ENCODE measurements at places on chromosomes 2 and 18.

DNA sequence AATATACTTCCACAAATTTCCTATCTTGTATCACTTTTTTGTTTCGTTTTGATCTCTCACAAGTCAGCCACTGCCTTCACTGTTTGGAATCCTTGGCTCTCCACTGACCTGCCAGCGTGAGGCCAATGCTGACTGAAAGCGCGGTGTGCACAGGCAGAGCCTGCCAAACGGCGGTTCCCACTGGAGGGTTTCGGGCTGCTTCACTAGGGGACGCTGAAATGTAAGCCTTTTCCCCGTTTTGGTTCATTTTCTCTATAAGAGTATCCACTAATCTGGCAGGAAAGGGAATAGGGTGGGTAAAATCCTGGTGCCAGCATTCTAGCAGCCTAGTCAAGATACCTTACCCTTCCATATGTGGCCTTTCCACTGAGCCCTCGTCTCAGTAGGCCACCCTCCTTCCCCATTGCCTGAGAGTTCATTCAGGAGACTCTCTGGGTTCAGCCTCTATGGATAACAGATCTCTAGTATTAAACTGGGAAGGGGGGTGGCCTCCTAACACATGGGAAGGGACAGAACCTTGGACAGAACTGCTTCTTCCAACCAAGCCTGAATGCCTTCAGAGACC is 91.5 kb downstream of the DYM start:
- no peak for DNase-seq

GRCh38 chr2:200159829-200160781 is 146.4 kb upstream of the SPATS2L start:
- DNase-seq = no peak

GRCh38 chr2:138298900-138299299 is 202.7 kb upstream of the SPOPL start:
- no peak for DNase-seq

GRCh38 chr2:1020206-1020605 is 69.6 kb downstream of the SNTG2 start:
- no peak for DNase-seq

DNA sequence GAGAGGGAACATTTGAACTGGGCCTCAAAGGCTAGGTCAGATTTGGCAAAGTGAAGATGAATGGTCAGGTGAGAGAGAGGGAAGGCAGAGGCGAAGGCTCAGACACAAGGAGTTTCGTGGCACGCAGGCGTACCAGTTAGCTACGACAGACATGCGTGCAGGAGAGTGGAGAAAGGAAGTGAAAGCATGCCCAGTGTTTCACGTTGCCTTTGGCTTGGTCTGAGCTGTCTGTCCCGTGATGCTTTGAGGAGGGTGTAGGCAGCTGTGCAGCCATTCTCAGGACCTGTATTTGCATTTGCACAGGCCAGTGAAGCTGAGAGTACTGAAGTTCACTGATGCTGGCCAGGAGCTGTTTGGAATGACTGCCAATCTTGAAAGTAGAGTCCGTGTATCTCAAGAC is 69.5 kb downstream of the HNRNPLL start:
- no peak for DNase-seq

DNA sequence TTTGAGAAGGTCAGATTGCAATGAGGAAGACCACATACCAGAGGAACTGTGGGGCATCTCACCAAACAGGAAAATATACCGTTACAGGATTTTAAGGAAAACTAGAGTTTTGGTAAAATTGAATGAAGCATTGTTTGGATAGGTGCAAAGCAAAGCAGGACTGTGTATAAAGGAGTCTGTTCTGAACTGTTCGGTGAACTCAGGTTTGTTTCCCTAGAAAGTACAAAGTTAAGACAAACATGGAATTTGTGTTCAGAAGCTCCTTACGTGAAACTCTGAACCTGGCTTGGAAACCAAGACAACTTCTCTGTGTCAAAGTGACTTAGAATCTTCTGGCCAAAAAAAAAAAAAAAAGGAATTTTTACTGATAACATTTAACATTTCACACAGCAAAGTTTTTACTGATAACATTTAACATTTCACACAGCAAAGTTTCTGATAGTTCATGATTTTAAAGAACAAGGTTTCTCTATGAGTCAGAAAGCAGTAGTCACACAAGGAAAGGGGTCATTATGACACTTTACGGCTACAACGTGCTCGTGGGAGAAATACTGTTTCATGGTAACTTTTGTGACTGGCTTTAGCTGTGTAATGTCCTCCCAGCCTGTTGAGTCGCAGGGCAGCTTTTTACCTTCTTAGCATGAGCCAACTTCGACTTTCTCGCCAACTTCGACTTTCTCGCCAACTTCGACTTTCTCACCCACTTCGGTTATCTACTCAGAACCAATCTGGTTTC is 21.2 kb upstream of the TET3 start:
- DNase-seq = no peak

DNA sequence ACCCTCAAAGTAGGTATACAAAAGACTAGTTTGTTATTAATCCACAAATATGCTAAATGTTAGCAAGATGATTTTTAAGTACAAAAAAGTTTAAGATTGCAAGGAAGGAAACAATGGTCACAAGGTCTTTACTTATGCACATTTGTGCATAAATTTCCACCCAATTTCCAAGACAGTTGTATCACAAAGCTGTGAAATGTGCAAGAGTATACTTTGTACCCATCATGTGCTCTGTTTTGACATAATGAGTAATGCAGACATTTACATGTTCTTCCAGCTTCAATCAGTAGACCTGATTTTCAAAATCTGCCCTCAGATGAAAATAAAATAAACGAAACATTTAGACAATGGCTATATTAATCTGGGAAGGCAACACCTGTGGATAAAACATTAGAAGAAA is 27.0 kb downstream of the SLC5A7 start:
- no peak for DNase-seq

GRCh38 chr2:226600184-226600583 is 199.4 kb downstream of the IRS1 start:
- no peak for DNase-seq

- DNase-seq = no peak
Observed at GRCh38 chr2:129779783-129780182, 199.7 kb upstream of the RAB6C start.

DNA sequence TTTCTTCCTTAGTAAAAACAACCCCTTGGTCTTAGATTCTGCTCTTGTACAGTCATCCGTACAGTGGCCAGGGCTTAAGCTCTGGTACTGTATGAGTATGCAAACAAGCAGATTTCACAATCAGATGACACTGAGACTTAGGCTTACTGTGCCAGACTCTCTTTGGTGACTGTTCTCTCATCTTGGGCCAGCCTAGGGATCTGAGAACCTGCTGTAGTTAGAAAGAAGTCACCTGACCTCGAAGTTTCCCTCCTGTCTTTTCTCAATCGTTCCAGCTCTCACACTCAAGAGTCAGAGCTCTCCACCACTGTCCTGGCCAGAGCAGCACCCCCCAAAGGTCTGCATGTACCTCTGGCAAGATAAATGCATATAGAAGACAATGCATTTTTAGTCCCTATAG is 63.2 kb downstream of the ZEB2 start:
- DNase-seq = no peak

DNA sequence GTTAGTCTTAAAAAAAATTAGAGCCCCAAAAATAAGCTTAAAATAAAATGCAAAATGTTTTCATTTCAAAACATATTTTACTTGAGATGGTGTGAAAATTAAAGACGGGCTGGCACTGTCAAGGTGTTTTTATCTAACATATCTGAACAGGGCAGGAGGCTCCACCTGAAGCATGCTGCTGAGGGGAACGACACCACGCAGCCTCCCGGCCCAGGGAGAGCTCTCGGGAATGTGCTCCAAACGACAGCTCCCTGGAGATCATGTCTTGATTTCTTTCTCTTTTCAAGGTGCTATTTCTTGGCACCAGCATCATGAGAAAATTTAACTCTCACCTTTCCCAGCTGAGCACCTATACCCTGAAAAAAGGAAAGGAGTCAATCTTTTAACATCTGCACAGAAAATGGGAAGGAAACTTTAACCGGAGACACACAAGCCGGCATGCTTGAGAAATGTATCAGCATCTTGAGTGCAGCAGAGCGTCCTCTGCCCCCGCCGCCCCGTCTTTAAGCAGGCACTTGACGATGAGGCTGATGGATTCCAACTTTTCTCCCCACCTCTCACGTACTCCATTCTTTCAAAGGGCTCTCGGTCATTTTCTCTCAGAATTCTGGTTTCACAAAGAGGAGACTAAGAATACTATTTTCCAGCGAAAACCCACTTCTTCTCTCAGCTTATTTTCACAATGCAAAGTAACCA is 56.6 kb downstream of the EIPR1 start:
- no peak for DNase-seq

DNA sequence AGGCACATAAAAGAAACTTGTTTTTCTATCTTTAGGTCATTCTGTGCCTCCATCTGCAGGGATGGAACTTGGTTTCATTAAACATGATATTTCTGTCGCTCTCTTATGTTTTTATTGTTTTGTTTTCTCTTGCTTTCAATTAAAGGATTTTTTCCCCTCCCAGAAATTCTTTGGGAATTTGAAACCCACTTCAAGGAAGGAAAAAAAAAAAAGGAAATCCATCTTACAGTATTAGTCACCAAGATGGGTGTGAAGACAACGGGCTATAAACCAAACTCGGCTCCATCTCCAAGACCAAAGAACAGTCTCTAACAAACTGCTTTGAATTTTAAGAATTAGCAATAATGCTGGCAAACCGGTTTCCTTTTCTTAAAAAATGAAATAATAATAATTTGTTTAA is 244.1 kb downstream of the BCL11A start:
- no peak for DNase-seq

GRCh38 chr2:48434101-48434500 is 95.9 kb upstream of the STON1 start:
- DNase-seq = no peak

- no peak for DNase-seq
Observed at GRCh38 chr18:59906203-59906602, 6.4 kb downstream of the PMAIP1 start.

DNA sequence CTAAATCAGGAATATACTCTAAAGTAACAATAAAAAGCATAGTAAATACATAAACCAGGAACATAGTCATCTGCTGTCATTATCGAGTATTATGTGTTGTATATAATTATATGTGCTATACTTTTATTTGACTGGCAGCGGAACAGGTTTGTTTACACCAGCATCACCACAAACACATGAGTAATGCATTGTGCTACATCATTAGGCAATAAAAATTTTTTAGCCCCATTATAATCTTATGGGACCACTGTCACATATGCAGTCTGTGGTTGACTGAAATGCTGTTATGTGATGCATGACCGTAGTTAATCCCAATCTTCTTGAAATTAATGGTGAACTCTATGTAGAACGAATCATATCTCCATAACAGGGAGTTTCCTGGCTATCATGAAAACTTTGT is 136.7 kb upstream of the ZFP36L2 start:
- no peak for DNase-seq

DNA sequence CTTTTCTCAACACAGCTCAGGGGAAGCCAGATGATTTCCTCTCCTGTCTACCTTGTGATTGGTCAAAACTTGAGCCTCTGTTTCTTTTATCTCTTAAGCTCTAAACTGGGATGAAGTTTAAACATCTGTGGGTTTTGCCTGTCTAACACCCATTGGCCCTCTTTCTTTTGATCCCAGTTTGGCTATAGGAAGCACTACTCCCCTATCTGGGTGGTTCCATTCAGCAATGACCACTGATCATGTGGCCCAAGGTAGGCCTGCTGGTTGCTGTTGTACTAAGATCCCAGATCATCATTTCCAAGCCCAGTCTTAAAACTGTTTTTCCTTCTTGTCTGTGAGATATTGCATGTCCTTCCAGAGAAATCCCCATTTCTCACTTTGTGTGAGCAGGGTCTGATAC is 51.6 kb upstream of the STPG4 start:
- no peak for DNase-seq

DNA sequence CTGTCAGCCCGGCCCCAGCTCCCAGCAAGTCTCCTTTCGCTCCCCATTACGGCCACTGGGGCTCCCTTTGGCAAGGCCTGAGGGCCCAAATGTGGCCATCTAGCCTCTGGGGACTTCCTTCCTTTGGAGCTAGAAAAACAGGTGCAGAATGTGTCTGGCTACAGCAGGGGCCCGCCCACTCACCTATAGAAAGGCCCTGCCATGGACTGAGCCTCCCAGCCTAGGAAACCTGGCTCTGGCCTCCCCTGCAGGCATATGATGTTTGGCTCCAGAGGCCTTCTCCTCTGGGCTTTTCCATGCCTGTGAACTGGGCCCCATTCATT is 55.3 kb upstream of the ALPP start:
- no peak for DNase-seq

DNA sequence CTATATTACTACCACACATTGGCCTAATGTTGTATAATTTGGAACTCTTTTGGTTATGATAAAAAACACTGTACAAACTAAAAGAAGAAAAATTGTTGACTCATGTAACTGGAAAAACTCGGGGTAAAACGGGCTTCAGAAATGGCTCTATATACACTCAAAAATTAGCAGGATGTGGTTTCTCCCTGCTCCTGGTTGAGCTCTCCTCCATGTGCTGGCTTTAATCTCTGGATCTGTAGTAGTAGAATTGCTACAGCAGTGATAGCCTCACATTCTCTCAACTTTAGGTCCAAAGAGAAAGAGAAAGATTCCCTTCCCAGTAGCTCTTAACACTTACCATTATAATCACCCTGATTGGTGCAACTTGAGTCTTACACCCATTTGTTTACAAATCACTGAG is 274.9 kb upstream of the GALNT5 start:
- DNase-seq = no peak
